ENCODE measurements at places on chromosomes 2 and 18. TPM values are rescaled to one million over a fixed set of nuclear protein-coding genes. Genes with fewer than 3 reads are reported as not detected.

The EVX2 gene
- polyA plus RNA-seq, result not detected

The AMMECR1L gene
- 16.2 TPM for polyA plus RNA-seq

The DSG3 gene
- polyA plus RNA-seq, result not detected

The LYG1 gene
- 0.57 TPM for polyA plus RNA-seq

The RAB6C gene
- polyA plus RNA-seq, result 0.24 TPM

The SPATA3 gene
- polyA plus RNA-seq, result not detected

The CTLA4 gene
- not detected for polyA plus RNA-seq

The RTP5 gene
- 0.56 TPM for polyA plus RNA-seq

The UGT1A7 gene
- 0.74 TPM for polyA plus RNA-seq

The IL1F10 gene
- polyA plus RNA-seq, result not detected

The CFC1 gene
- polyA plus RNA-seq, result 4.9 TPM

The CMPK2 gene
- 4.2 TPM for polyA plus RNA-seq

The CBLN2 gene
- 0.11 TPM for polyA plus RNA-seq

The RMND5A gene
- polyA plus RNA-seq, result 28.4 TPM

The FARSB gene
- 14.5 TPM for polyA plus RNA-seq

The SERPINB10 gene
- polyA plus RNA-seq, result not detected

The ANKRD30BL gene
- polyA plus RNA-seq, result 0.24 TPM

The MC2R gene
- polyA plus RNA-seq, result 48.4 TPM

The IGFBP2 gene
- 14.8 TPM for polyA plus RNA-seq

Measured in adrenal gland (tissue), 19 donors.